ENCODE measurements at places on chromosomes 2 and 18.

DNA sequence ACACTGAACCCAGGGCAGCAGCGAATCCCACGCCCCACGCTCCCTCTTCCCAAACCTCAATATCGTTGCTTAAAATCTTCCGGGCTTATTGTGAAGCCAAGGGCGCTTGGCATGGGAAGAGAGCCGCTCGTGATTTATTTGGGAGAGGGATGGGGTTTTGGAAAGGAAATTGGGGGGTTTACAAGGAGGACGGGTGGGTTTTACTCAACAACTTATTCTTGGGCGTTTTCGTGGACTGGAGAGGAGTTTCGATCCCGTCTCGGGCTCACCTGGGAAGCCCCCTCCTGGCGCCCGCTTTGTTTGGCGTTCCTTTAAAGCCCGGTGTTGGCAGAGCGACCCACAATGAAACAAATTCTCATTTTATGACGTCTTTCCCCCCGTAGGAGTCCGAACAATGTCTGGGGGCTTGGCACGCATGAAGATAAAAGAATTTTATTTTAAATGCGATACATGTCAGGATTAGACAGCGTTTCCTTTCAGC, 135.3 kb downstream of the INSIG2 start:
- DNase-seq: no peak

DNA sequence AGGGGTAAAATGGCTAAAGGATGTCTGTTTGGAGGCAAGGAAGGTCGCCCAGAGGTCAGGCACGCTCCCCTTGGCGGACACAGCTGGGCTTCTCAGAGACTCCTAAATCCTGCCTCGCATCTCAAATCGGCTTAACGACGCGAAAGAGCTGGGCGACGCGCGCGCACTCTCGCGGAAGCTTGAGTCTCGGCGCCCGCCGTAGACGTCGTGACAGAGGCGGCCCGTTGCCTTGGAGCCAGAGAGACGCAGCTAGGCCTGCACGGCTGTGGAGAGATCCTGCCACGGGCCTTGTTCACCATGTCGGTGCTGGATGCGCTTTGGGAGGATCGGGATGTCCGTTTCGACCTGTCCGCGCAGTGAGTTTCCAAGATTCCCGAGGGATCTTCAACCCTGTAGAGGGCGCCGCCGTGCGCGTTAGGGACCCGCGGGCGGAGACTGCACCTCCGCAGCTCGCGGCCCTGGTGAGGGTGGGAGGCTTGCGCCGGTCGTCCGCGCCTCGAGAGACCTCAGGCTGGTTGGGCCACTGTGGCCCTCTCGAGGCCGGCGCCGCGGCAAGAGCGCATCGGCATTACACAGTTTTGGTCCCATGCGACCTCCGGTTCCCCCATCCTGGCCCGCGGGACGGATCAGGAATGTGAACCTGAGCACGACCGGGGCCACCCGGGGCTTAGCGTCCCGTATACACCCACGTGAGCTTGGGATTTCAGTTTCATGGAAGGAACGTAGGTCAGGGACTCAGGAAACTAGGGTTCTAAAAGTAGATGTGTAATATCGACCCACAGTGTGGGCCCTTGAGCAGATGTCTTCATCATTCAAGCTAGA, at the start of gene BBS5:
Gene BBS5, plus strand, starts transcription at position 238 of the 822 bp plus-strand sequence. Its CDS starts 60 bp downstream, at position 298.
- DNase-seq: peak; percentile 75

- no peak for DNase-seq
Observed at GRCh38 chr2:175107146-175107545, 60.9 kb downstream of the ATF2 start.

- DNase-seq: peak; percentile 51
Observed at GRCh38 chr2:219155054-219155644, 5.5 kb downstream of the NHEJ1 start.

GRCh38 chr2:183040604-183041003, 2.3 kb upstream of the NCKAP1 start:
- DNase-seq: no peak

GRCh38 chr18:21315741-21316197, 73.7 kb downstream of the GREB1L start:
- no peak for DNase-seq

- no peak for DNase-seq
Observed at GRCh38 chr2:1806254-1806653, 61.9 kb upstream of the PXDN start.

DNA sequence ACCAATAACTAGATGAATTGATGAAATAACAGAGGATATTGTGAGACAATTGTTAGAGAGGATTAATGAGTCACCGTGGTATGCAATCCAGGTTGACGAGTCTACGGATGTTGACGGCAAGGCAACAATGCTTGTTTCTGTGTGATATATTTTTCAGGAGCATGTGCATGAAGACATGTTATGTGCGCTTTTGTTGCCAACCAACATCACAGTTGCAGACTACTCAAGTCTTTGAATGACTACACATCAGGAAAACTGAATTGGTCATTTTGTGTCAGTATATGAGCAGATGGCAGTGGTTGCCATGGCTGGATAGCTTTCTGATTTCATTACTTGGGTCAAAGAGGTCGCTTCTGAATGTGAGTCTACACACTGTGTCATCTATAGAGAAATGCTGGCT, 96.8 kb upstream of the CRACDL start:
- no peak for DNase-seq

GRCh38 chr2:78132391-78133370, 610.5 kb upstream of the LRRTM4 start:
- DNase-seq: no peak

- peak; percentile 68 for DNase-seq
Observed at GRCh38 chr2:145760781-145761649, 1241.1 kb upstream of the ZEB2 start.

DNA sequence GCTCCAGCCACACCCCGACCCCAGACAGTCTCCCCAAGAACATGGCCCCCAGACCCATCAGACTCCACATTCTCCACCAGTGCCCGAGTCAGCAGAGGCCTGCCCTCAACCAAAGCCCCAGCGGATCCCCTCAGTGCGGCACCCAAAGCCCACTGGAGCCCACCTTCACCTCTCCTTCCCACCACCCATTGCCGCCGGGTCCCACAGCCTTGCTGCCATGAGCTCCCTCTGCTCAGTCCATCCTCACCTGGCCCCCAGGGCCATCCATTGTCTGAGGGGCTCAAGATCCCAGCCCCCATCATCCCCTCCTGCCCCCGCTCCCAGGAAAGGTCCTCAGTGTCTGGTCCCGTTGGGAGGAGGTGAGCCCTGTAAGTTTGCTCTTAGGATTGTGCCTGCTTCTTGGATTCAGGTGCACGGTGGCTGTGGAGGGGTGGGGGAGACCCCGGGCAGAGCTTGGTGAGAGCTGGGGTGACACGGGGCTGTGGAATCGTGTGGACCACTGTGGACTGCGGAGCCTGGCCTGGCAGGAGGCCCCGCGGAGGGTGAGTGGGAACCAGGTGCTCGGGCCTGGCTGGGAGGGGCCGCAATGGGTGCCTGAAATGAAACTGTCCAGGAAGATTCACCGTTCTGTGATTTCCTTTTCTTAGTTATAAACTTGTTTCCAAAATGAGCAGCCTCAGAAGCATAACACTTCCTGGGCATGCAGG, 32.7 kb upstream of the GPC1 start:
- DNase-seq: no peak

DNA sequence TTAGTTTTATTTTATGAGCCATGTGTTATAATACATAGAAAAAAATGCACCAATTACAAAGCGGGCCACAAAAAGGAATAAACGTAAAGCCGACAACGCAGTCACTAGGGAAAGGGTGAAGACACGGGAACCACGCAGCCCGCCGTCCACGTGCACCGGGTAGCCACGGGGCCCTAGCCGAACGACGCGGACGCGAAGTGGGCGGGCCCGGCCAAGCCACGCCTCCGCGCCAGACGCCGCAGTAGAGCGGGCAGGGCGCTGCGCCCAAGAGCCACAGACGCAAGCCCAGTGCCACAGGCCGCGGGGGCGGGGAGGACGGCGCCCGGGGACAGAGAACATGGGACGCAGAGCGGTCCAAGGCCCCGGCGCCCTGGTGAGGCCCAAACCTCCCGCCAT, at the start of gene DUSP28:
Gene DUSP28, plus strand, starts transcription at position 274 of the 396 bp plus-strand sequence. CDS start 328 bp downstream, outside the sequence.
- peak; percentile 59 for DNase-seq

All from skin of body (tissue), 3 donors.